ENCODE measurements at places on chromosomes 1 and 21.
A peak's percentile ranks its signal among the peaks of the same experiment; 100 is the strongest.

DNA sequence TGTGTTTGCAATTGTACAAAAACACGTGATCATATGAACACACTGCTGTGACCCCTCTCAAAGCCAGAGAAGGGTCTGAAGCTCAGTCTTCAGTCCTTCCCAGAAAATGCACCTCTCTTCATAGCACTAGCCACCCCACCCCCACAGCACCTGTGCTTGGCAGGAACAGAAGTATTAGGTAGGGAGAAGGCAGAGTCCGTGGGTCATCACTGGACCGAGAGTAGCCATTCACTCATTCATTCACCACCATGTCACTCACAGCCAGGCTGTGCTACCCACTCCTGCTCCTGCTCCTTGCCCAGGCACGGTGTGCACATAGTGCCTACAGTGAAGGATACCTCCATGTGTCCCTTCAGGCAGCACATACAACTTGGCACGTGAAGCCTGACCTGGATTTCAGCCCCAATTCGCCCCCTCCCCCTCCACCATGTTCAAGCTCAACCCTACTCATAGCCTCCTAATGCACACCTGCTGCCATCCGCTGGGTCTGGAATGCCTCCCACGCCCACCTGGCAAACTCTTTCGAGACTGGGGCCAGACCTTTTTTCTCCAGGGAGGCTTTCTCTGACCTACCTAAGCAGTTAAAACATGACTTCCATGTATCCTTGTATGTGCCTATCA lies 81.9 kb upstream of the GALNT2 start:
- no peak for DNase-seq

DNA sequence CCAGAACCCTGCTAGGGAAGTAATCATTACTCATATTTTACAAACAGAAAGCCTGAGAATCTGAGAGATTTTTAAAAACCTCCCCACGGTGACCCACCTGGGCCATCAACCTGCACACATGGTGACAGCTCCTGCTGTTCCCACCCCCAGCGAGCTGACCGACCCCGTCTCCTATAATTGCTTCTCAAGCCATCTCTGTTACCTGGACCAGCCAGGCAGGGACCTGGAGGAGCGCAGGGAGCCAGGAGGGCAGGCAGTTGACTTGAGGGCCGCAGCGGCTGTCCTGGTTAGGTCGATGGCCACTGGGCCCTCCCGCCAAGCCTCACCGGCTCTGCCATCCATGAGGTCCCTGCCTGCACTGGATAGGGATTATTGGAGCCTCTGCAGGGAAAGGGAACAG lies 7.7 kb downstream of the TFF2 start:
- no peak for DNase-seq

- no peak for DNase-seq
Observed at GRCh38 chr1:20584890-20585289, 4.0 kb upstream of the CDA start.

- no peak for DNase-seq
Observed at GRCh38 chr21:26655460-26655859, 82.4 kb upstream of the CYYR1 start.

DNA sequence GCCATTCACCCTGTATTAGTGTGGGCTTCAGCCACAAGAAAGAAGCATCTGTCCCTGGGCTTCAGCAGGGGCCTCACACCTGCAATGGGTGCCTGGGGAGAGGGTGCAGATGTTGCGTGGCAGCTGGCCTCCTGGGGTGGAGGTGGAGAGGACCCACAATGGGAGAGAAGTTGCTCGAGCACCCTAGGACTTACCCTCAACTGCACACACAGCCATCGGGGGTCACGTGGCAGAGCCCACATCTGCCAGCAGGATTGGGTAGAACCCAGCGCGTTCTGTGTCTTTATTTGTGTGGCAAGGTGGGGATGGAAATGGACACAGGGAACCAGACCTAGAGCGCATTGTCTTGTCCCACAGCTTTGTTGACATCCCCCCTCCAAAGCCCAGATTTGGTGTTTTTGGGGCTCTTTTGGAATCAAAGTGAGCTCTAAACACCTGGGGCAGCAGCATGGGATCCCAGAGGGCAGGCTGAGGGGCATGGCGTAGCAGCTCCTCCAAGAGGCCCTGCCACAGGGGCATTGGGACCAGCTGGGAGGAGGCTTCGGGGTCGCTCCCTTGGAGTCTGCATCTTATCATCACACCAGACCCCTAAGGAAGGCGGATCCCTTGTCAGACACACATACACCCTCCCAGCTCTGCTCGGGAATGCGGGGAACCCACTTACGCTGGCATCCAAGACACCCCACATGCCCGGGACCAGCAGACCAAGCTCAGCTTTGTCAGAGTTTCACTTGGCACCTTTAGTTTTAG lies 5.1 kb downstream of the ABCG1 start:
- no peak for DNase-seq

GRCh38 chr1:38129473-38129872 lies 82.9 kb upstream of the POU3F1 start:
- DNase-seq, result no peak

DNA sequence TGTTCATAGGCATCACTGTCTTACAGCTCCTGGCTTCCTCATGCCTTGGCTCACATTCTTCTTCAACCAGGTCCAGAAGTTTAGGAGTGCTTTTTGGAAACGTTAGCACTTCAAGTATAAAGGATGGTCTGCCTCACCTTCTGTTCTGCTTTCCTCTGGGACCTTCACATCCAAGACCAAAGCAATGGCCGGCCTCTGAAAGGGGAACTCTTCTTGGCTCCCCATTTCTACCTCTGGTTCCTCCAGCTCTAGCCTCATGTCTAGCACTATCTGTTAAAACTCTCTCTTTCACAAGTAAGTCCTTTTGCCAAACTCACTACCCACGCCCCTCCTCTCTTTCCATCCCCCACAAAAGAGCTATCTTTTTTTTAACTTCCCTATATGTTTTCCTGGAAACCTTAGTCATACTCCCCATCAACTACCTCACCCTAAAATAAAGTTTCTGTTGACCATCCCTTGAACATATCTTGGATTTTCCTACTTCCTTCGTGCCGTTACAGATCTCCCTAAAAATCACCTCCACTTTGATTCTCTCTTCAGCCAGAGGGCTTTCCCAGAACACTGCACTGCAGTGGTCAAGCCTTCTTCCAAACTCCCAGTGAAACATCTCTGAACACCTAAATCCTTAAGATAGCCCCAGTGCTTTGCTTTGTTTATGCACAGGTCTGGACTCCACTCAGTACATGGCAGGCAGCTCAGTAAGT lies 7.9 kb downstream of the SORT1 start:
- no peak for DNase-seq

DNA sequence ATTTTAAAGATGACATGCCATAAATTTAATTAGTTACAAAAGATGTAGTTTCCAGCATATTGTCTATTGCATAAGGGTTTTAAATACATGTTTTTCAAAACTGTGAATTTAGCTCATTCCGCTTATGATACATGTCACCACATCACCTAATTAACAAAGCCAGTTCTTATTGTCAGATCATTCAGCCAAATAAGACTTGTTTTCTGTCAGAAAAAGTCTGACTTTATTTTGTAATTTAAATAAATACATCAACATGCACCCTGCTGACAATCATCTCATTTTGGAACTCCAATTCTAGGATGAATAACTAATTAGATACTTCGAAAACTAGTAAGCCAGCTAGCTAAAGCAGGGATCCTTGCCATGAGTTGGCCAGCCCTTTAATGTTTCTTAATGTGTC lies 110.9 kb upstream of the APP start:
- no peak for DNase-seq

GRCh38 chr1:32151319-32151787 lies 28.1 kb upstream of the TXLNA start:
- no peak for DNase-seq

DNA sequence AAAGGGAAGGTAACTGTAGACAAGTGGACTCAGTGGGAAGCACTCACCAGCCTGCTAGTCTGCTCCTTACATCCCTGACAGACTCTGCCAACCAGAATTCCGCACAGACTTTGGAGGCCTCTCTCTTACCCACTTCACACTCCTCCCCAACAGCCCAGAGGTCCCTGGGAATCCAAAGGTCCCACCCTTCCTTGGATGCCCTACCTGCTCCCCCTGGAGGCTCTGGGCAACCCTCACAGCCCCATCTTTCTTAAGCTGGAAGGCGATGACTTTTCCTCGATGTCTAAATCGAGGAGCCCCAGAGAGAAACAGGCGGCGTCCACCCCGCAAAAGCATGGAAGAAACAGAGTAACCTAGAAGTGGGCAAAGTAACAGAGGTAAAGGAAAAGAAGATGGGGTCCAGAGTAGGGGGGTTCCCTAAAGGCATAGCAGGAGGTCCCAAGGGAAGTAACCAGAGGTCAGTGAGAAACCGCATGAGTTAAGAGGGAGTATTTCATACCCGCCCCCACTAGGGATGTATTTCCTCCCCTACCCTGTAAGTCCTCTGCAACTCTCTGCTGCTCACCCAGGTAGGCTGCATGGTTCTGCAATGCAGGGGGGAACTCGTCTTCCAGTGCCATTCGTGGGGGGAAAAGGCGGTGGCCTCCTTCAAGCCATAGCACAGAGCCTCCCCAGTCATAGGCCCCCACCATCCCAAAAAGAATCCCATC lies 8.4 kb downstream of the ITGA10 start:
- DNase-seq, result no peak

GRCh38 chr1:58748666-58749065 lies 35.2 kb downstream of the JUN start:
- DNase-seq, result no peak

- no peak for DNase-seq
Observed at GRCh38 chr1:50106095-50106761, 2.5 kb upstream of the ELAVL4 start.

DNA sequence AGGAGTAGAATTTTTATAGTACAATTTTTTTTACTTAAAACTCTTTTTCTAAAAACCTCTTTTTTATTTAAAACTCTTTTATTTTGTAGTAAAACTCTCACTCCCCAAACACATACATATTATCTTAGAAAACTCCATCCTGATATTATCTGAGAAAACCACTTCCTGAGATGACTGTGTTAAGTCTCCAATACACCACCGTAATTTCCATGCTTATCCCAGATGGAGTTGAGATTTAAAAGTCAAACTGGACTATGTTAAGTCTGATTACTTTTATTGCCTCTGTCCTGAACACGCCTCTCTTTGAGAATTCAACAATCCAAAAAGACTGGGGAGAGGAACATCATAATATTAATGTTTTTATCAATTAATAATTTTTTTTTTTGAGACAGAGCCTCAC lies 3.7 kb downstream of the SEC16B start:
- DNase-seq, result no peak

DNA sequence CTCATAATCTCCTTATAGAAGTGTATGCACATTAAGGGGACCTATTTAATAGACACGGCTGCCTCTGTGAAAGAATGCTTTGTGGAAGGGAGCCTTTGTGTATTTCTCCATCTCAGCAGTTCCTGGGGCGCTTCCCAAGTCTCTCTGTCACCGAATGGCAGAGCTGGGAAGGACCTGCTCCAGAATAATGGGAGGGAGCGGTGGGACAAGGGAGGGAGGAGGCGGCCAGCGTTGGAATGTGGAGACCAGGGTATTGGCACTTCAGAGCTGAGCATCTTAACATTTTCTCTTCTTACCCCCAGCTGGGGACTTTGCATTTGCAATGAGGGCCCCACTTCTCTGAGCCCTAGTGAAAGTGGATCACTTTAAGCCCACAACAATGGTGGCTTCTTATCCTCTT lies 23.9 kb downstream of the CACHD1 start:
- no peak for DNase-seq

- DNase-seq, result no peak
Observed at GRCh38 chr1:152145769-152146168, 13.3 kb downstream of the RPTN start.

DNA sequence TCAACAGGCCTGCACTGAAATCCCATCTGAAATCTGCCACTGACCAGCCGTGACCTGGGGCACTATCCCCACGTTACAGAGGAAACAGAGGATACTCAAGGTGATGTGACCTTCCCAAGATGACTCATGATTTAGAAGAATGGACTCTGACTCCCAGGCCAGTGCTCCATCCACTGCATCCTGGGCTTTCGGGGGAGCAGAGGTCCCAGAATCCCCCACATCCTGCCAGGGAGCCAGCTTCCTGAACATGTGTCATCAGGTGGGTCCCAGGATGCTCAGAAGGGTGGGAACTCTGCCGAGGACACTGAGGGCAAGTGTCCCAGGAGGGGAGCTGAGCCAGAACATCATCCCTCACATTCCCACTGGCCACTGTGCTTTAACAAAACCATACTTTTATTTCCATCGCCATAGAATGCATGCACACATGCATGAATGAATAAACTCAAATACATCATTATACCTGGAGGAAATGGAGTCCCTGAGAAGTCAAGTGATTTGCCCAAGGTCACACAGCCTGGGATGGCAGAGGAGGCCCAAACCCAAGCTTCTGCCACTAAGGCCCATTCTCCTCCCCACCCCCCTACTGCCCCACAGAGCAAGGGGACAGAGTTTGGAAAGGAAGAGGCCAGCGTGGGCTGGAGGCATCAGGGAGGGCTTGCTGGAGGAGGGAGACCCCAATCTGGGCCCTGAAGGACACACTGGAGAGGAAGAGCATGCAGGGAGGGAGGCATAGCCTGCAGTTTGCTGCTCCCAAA lies 189.4 kb downstream of the MATN1 start:
- no peak for DNase-seq

- DNase-seq, result no peak
Observed at GRCh38 chr1:30889511-30889910, 19.0 kb downstream of the SDC3 start.

DNA sequence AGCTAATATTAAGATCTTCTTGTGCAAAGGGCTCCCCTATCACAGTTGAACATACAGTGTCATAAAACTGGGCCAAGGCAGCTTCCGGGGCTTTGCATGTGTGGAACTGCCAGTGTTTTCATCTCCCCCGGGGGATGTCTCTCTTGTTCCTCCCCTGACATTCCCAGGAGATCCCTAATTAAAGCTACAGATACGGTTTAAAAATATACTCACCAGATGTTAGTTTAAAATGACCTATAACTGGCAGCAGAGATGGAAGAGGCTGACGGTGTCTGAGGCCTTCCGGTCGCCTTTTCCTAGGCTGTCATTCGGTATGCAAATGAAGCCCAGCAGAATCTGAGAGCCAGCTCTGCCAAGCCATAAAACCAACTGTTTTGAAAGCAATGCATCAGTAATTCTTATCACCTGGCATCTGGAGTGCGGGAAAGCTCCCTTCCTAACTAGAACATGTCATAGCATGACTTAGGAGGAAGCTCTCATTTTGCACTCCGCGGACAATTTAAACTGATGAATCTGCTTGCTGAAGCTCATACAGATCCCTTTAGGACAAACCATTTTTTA lies 436.5 kb upstream of the VAMP3 start:
- DNase-seq, result no peak

GRCh38 chr1:179230721-179231120 lies 1.2 kb upstream of the ABL2 start:
- DNase-seq, result no peak

- peak; percentile 72 for DNase-seq
Observed at GRCh38 chr1:202315576-202316168, 26.1 kb downstream of the UBE2T start.

DNA sequence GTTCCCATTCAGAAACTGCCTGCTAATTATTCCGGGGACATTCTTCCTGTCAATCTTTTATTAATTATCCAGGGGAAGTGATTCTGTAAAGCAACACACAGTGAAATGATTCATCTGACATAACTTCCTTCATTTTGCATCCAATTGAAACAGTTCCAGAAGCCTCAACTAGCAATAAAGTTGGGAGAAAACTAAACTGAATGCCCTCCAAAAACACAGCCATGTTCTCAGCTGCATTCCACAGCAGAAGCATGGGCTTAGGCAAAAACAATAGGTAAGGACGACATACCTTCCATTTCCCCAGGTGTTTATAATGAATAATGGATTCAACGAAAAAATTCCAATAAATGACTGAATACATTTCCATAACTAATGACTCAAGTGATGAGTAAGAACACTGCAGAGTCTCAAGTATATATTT lies 36.9 kb upstream of the TARBP1 start:
- DNase-seq, result no peak

Data from CD4-positive, alpha-beta T cell treated with Interleukin-15 for 4 hours (primary cell).